CD4-positive, alpha-beta T cell treated with Interleukin-6 at 100 ng/mL for 8 hours (primary cell): ENCODE measurements at places on chromosomes 13 and 19.

DNA sequence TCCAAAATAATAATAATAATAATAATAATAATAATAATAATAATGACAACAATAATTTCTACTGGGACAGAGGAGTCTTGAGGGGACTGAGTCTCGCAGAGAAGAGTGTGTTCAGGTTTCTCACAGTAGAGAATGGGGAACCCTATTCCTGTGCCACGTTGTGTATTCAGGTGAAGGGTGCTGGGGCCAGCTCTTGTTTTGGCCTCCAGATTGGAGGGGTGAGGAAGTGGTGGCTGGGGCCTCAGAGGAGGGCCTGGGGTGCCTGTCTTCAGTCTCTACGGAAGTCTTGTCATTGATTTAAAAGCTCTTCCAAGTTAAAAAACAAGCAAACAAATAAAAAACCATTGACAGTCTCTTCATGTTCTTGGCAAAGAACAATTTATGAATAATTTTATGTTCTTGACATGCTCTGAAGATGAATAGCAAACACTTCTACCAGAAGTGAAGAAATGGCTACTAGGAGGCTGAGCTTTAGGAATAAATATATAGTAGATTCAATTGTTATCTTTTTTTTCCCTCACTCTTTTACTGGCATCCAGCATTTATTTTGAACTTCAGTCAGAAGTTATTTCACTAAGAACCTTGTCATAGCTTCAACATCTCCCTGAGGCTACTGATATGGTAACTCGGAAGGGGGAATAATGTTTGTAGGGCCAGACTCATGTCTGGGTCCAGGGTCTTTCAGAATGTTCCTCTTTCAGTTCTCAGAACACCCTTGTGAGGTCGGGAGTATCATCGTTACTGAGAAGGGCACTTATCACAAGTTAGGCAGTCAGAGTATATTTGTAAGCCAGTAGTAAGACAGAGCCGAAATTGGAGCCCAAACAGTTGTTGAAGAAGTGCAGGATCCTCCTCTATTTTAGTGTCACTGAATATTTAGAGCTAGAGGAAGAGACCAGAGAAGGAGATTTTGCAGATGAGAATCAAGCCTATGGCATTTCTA lies 13.1 kb downstream of the LRCH1 start:
- DNase-seq: no peak

DNA sequence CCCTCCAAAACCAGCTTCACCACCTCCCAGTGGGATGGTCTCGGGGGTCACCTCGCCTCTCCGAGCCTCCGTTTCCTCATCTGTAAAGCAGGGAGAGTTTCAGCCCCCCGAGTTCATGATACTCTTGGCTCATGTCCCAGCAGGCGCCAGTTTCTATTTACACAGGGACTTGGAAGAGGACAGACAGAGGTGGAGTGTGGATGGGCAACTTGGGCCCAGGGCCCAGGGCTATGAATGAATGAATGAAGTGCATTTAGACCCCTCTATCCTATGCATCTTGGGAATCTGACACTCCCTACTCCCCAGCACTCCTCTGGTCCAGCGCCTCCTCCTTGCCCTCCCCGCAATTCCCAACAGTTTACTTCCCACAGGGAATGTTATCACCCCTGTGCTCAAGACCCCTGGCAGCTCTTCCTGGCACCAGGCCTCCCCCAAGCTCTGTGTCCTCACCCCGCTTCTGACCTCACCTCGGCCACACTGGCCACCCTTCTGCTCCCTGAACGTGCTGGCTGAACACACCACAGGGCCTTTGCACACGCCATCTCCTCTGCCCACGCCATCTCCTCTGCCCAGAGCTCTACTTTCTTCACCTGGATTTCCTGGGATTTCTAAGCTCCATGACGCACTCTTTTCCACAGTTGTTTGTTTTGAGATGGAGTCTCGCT lies 4.9 kb upstream of the C2CD4C start:
- DNase-seq: no peak

GRCh38 chr19:5789351-5789761 lies 1.6 kb downstream of the DUS3L start:
- no peak for DNase-seq

GRCh38 chr19:10692673-10693264 lies 8.5 kb upstream of the QTRT1 start:
- no peak for DNase-seq

- no peak for DNase-seq
Measured at GRCh38 chr19:45368737-45369340, 1.5 kb downstream of the ERCC2 start.

DNA sequence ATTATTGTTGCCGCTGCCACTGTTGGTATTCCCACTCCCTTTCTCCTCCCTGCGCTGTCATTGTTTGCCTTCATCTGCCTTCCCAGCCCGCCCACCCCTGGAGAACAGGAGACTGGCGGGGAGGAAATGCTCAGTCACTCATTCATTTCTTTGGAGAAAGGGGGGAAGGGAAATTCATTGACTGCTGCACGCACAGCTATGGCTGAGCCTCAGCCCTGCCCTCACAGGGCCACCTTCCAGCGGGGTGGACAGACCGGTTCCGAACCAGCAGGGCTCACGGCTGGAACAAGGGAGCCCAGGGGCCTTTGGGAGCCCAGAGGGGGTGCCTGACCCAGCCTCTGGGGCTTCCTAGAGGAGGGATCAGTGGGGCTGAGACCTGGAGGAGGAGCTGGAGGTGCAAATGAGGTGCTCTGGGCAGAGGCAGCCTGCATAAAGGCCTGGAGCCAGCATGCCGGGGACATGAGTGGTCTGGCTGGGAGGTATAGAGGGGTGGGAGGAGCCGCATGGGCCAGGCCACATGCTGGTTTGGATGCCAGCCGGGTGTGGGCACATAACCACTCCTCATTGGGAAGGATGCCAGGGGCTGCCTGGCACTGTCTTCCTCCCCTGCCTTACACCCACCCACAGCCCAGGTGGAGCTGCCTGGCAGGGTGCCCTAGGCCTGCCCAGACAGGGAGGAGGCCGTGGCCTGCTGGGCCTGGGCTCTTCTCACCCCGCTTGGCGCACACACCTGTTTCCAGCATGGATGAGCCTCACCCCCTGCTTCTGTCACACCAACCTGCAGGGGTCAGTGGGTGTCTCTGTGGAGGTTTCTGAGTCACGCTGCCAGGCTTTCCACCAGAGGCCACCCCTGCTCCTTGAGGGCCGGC lies 26.8 kb downstream of the PPP5C start:
- DNase-seq: no peak

DNA sequence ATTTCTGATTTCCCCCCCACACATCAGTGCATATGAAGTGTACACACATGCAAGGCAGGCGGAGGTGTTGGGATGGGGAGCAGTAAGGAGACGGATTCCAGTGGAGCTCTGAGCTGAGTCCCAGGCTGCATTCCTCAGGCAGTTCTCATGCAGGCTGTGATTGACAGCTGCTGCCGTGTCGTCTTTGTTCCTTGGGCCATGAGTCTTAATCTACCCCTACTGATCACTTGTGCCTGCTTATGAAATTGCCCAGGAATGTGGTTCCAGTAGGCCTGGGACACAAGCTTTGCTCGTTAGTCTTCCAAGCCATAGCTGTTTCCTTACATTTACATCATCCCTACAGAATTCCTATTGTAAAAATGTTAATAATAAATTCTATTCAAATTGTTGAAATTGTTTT lies 1241.9 kb downstream of the UQCRFS1 start:
- DNase-seq: no peak

GRCh38 chr19:55540619-55541018 lies 3.7 kb upstream of the SBK2 start:
- DNase-seq: no peak

GRCh38 chr19:41321600-41322270 lies 11.8 kb downstream of the CCDC97 start:
- DNase-seq: no peak

DNA sequence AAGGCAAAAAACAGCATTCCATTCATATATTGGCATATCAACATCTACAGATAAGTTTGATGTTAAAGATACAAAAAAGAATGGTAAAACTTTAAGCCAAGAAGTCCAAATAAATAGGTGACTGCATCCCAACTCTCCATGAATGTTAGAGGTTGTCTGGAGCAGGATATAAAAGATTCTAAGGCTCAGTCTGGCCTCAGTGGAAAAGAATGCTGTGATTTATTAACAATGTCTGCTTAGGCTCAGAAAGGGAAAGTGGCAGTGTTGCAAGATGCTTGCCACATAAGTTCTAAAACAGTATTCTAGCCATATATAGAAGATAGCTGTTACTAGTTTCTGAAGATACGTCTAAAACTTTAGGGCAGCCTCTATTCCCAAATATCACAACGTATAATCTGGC lies 179.8 kb upstream of the NBEA start:
- DNase-seq: no peak

- DNase-seq: no peak
Measured at GRCh38 chr19:31448221-31448657, 99.0 kb upstream of the TSHZ3 start.

GRCh38 chr13:25912961-25913360 lies 138.9 kb downstream of the SHISA2 start:
- DNase-seq: no peak

DNA sequence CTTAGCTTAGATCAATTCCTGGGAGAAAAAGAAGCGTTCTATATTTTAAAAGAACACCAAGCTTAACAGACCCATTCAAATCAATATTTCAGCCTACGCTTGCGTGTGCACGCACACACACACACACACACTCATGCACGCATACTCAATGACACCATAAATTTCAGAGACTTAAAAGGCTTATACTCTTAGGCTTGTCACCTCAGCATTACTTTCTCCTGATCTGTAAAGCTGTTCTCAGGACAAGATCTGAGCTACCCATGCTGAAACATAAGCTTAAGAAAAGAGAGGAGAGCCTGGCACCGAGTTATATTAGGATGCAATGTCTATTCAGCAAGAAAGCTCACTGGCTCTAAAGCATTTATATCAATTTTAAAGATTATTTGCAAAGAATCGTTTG lies 368.5 kb downstream of the FGF14 start:
- DNase-seq: no peak

DNA sequence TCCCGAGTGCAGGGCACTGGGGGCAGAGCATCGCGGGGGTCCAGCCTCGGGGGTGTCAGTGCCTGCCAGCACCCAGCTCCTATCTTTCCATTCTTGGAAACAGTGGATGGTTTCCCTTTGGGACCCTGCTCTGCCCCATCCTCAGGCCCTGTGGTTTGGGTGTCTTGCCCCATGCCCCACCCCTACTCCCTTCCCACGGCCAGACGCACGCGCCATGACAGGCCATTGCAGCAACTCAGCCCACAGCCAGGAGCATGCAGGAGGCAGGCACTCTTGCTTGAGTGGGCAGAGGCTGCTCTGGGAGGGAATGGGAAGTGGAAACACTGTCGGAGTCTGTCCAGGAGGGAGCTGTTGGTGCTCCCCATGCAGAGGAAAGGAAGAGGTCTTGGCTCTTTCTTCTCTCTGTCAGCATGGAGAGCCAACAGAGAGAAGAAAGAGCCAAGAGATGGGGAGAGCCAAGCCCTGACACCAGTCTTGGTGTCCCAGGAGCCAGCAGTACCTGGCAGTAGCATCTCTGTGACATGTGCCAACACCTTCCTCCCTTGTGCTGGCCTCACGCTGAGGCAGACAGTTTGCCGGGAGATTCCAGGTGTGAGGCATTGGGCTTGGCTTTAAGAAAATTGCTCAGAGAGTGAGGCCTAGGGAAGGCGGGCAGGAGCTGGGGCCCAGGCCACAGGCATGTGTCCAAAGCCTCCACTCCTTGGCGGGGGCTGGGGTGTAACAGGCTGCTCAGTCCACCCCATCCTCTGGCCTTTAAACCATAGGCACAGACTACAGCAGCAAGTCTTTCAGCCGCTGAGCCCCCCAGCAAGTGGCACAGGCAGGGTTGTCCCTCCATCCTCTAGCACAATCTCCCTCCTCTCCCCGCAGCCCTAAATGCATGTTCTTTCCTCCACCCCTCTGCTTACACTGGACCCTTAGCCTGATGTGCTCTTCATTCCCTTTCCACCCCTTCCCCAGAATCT lies 86.7 kb upstream of the UQCRFS1 start:
- no peak for DNase-seq

- no peak for DNase-seq
Measured at GRCh38 chr19:12967907-12968306, 1.5 kb upstream of the DAND5 start.

DNA sequence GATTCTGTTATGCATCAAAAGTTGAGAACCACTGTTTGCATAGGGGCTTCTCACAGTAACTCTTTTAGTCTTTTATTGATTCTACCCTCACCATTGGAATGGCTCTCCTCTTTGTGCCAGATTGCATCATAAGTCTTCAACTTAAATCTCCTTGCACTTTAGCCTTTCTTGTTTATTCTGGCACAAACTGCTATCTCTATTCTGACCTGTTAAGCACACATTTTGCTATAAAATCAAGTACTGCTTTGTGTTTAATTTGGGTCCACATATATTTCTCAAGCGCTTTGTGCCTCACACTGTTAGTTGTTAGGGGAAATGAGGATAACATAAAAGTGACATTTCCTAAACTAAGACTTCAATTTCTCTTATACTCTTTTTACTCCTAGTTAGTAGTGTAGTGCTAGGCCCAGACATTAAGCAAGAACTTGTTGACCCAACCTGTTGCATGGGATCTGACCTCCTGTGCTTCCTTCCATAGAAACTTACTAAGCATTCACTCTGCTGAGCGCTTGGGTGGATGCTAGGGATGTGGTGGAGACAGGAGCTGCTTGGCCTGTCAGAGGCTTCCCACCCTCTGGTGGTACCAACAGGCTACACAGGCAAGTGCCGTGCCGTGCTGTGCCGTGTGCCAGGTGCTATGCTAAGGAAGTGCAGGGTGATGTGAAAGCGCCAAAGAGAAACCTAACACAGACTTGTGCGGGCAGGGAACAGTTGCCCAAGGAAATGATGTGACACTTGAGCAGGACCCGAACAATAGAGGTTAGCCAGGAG lies 1.2 kb downstream of the UTP14C start:
- no peak for DNase-seq

GRCh38 chr13:60397704-60398378 lies 821 bp downstream of the TDRD3 start:
- peak; percentile 23 for DNase-seq

DNA sequence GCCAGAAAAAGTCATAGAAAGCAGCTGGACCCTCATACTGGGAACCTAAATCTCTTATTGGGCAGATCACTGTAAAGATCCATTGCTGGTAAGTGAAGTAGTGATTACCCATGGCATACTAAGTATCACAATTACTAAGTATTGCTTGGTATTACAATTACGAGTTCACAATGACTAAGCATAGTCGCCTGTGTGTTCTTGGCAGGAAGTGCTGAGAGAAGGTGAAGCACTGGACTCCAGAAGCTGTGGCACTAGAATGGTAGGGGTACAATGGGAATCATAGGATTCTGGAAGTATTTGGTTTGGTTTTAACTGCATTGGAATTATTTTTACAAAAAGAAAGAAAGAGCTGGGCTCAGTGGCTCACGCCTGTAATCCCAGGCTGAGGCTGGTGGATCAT lies 20.3 kb downstream of the LGALS16 start:
- no peak for DNase-seq
